ENCODE measurements at places on chromosomes 2 and 18. TPM values are rescaled to one million over a fixed set of nuclear protein-coding genes. Genes with fewer than 3 reads are reported as not detected.

The C2orf74 gene
- total RNA-seq: 6.0 TPM

DNA sequence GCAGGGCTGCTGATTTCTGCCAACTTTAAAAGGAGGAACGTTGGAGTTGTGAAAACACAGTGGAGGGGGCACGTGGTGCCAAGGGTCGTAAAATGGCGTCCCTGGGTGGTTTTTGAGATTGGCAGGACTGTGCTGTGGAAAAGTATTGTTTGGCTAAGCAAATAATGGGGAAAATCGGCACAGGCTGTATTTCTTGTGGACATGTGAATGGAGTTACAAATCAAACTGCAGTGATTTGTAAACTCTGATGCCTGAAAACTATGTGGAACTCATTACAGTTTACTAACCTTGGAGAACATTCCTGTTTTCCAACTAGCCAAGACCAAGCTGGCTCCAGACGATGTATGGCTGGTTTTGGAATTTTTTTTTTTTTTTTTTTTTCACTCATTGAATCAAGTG is 68.7 kb downstream of the KCTD1 start:
- DNase-seq: no peak

The UGT1A3 gene
- not detected for total RNA-seq

The MTCL1 gene
- 24.7 TPM for total RNA-seq

DNA sequence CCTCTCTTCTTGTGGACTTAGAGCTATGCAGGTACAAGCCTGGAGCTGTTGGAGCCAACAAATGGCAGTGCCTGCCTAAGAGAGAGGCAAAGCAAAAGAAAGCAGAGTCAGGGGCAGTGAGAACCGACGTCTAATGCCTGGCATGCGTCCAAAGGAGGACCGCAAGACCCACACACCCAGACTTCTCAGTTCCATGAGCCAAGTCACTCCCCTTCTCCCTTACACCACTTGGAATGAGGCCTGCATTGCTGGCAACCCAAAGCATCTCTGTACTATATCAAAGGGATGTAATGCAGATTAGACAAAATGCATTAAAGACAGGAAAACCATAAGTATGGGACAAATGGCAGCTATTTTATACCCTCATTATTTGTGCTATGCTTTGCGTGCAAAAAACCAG is 49.9 kb upstream of the RNU4ATAC start:
- DNase-seq: peak; percentile 51

The VRK2 gene
- 25.3 TPM for total RNA-seq

GRCh38 chr2:76170856-76171255 is 460.1 kb upstream of the GCFC2 start:
- DNase-seq: no peak

GRCh38 chr2:134745546-134745945 is 26.7 kb upstream of the TMEM163 start:
- DNase-seq: no peak

The RFTN2 gene
- 9.9 TPM for total RNA-seq

DNA sequence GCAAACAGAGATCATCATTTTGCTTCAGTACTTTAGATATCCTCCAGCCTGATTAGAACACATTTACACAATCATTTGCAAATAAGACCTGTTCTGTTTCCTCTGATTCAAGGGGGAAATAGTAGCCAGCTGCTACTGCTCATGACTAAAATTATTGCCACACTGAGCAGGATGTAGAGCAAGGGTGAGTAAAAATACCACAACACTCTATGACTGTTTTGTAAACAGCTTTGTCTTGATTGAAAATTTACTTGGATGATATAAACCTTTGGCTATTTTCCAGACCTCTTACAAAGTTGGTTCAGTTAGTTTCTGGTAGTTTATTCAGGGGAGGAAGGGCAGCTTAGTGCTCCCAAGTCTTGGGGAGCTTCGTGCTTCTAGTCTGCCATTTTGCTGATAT is 286.4 kb upstream of the CNTNAP5 start:
- no peak for DNase-seq

GRCh38 chr2:166373951-166374350 is 1.8 kb downstream of the SCN9A start:
- peak; percentile 48 for DNase-seq

GRCh38 chr2:238986491-238987351 is 138.8 kb downstream of the TWIST2 start:
- DNase-seq: no peak

The TTN gene
- total RNA-seq: 1.0 TPM

The SERPINB13 gene
- total RNA-seq: 0.27 TPM

The TRABD2A gene
- total RNA-seq: 0.45 TPM

- DNase-seq: no peak
Observed at GRCh38 chr2:162401871-162402270, 57.9 kb downstream of the GCA start.

DNA sequence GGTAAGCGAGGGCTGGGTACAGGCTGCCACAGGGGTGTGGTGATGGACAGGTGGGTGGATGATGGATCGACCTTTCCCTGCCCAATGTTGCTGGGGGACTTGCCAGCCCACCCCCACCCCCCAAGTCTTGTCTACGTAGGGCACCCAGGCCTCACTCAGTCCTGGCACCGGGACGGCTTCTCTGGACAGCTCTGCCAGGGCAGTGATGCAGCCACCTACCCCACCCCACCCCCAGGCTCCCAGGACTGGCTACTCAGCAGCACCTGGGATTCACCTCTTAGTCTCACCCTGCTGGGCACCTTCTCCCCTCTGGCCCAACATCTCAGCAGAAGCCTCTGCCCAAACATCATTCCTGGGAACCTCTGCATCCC is 55.7 kb downstream of the ANKMY1 start:
- DNase-seq: no peak

The SPDYA gene
- 1.7 TPM for total RNA-seq

- no peak for DNase-seq
Observed at GRCh38 chr2:131034122-131035051, 58.9 kb downstream of the FAM168B start.

The STK11IP gene
- 47.7 TPM for total RNA-seq

The SERPINB2 gene
- total RNA-seq: 1.00 TPM

The PTPRN gene
- 0.38 TPM for total RNA-seq

- no peak for DNase-seq
Observed at GRCh38 chr2:238169048-238169707, 10.4 kb downstream of the ERFE start.

DNA sequence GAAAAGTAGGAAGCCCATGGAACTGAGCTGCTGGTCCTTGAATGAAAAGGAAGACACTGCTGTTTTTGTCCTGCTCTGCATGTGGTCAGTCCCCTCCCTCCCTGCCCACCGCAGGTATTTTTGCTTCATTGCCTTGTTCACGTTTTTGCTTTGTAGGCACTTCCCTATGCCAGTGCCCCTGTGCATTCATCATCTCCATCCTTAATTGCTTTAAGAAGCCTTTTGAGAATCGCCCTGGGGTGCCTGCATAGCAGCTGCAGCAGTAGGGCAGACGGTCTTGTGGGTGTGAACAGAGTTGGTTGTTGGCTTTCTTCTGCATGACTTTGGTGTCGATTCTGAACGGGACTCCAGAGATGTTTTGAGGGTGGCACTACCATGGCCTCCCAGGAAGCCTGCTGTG is 97.0 kb downstream of the CABLES1 start:
- DNase-seq: no peak

The SLC14A1 gene
- total RNA-seq: not detected

The FASTKD1 gene
- total RNA-seq: 30.4 TPM

DNA sequence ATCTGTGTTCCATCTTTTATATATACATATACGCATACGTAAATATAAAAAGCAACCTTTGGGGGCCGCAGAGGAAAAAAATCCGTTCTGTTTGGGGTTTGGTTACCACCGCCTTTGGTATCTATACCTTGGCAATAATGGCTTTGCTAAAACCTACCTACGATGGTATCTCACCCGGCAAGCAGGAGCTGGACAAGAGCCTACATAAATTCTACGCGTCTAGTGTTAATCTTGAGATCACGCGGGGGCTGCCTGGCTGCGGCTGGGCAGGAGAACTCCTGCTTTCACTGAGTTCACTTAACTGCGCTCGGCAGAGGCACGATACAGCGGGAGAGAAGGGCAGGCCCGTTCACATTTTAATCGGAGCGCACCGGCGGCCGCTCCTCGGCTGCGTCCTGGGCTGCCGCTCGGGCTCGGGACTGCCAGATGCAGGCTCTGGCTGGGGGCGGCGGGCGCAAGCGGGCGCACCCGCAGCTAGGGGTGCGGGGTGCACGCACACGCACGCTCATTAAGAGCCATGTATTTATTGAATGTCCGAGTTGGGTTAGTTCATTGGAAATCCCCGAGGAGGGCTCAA is 1.7 kb upstream of the POU3F3 start:
- no peak for DNase-seq

- DNase-seq: no peak
Observed at GRCh38 chr2:224831530-224831929, 115.4 kb upstream of the CCDC195 start.

The SPATS2L gene
- 78.6 TPM for total RNA-seq

GRCh38 chr18:4750393-4751346 is 295.6 kb upstream of the DLGAP1 start:
- DNase-seq: no peak

- DNase-seq: no peak
Observed at GRCh38 chr2:137969418-137969765, 5.1 kb downstream of the HNMT start.

GRCh38 chr2:241018051-241018891 is 19.9 kb downstream of the SNED1 start:
- DNase-seq: peak; percentile 18

The MIB1 gene
- 83.6 TPM for total RNA-seq

- DNase-seq: no peak
Observed at GRCh38 chr2:150320608-150321007, 166.9 kb downstream of the RND3 start.

The DAW1 gene
- not detected for total RNA-seq

DNA sequence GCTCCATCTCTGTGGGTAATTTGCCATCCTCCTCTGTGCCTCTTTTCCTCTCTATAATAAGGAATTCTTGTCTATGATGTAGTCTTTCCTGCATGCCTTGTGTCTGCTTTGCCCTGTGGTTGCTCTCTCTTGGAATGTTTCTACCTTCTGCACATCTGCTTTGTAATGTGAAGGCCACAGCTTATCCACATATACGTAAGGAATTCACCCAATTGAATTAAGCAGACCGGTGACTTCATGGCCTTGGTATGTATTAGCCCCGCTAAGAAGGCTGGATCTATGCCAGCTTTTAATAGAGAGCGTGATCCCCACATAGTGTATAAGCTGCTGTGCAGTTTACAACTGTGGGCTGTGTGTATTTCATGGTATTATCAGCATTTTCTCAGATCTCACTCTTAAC is 274.7 kb downstream of the RNF144A start:
- peak; percentile 43 for DNase-seq

The SMC6 gene
- 22.2 TPM for total RNA-seq

GRCh38 chr2:161223139-161223732 is 63.0 kb downstream of the TANK start:
- no peak for DNase-seq

DNA sequence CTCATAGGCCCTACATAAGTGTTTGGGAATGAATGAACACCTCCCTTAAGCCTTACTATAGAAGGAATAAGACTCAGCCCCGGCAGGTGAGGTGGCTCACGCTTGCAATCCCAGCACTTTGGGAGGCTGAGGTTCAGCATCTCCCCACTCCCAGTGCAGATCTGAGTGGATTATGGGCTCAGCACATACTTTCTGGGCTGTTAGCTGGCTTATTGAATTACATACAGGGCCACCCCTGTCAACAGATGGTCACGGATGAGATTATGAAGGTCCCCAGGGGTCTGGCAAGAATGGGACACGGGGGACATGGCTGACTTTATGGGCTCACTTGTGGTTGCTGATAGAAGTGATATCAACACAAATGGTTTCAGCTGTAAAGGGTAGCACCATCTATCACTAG is 322.3 kb downstream of the TSN start:
- DNase-seq: no peak

The ASTL gene
- total RNA-seq: 0.60 TPM

All from mesothelial cell of epicardium (in vitro differentiated cells).